Right ventricle myocardium superior (tissue), 1 donor: ENCODE measurements at places on chromosomes 1 and 21. TPM values are rescaled to one million over a fixed set of nuclear protein-coding genes. Genes with fewer than 3 reads are reported as not detected.
A peak's percentile ranks its signal among the peaks of the same experiment; 100 is the strongest.

TFF2 gene
- not detected for total RNA-seq

MX1 gene
- 10.5 TPM for total RNA-seq

RNF19B gene
- total RNA-seq = 14.3 TPM

DNA sequence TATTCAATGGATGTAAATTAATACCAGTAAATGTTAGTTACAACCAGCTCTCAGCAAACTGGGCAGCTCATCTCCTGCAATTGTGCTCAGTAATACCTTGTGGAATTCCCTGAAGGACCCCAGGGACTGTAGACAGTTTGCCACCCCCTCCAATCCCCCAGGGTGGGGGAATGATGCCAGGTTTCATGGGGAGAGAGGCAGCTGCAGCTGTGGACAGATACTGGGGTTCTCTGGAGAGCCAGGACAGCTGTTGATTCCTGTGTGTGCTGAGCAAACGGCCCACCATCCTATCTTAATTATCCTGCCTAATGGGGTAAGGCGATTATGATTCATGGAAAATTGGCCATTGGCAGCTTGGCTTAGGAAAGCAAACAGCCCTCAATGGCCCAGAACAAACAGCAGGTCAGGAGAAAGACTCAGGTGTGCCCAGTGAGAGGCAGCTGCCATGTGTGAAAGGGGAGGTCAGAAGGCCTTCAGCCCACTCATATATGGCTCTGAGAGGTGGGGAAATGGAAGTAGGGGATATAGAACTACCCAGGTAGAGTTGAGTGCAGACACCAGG is 148.9 kb upstream of the CTTNBP2NL start:
- DNase-seq = no peak

DNA sequence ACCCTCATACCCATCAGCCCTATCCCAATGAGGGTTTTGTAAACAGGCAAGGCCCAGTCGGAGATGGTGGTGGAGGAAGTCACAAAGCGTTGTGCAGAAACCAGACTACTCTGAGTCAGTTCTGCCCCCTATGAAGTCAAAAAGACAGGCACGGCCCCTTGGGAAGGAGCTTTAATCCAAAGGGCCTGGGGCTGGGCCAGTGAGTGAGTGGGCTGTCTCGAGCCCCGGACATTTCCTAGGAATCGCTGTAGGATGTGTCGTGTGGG is 442 bp upstream of the AHCYL1 start:
- DNase-seq = no peak

GRCh38 chr1:158115126-158115525 is 65.6 kb upstream of the CD1D start:
- DNase-seq = no peak

- no peak for DNase-seq
Observed at GRCh38 chr1:205496661-205497060, 7.8 kb upstream of the CDK18 start.

DNA sequence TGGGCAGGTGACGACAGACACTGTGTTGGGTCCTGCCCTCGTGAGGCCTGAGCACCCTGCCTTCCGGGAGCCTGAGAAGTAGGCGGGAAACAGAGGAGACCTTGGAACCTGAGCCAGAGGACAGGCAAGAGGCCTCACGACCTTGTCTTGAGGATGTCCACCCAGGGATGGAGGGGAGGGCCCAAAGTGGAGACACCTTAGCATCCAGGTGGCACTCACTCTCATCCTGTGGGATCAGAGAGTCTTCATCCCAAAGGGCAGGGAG is 347.2 kb downstream of the NPHP4 start:
- no peak for DNase-seq

CD1D gene
- 1.2 TPM for total RNA-seq

DNA sequence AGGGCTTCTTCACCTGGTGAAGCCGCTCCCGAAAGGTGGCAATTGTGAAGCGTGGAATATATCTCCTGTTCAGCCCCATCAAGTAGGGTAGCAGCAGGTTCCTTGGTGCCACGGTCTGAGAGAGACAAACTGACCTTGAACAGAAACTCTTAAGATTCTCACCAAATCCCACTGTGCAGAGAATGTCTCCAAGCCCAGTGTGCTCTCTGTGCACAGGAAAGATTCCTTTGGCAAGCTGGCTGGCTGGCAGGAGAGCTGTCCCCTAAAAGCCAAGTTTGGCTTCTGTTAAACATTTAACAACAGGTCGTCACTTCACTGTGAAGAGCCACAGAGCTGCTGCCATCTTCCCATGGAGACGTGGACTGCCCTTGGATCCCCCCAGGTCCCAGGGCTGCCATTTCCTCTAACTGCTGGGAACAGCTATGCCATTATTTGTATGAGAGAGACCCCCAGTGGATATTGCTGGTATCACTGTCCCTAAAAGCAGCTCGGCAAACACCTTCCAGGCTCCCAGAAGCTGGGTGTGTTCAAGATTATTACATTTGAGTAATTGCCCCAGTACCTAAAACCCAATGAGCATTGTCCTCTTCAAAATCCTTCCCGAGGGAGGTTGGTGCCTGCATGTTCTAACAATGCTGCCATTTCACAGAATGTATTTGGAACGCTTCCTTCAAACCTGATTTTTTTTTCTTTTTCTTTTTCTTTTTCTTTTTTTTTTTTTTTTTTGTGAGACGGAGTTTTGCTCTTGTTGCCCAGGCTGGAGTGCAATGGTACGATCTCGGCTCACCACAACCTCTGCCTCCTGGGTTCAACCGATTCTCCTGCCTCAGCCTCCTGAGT is 71.8 kb downstream of the CD58 start:
- peak; percentile 68 for DNase-seq

DNA sequence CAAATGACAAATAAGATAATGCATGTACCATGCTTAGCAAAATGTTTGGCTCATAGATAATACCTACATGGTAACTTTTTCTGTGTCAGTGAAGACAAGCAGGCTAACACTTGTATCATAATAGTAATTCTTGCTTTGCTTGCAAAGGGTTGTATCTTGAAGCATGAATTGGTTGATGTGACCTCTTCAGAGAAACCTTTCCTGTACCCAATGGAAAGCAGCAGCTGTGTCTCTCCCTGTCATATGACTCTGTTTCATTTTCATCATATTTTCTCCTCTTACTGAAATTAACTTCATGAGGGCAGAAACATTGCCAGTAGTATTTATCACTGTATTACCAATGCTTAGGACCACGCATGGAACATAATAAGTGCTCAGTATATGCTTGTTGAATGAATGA is 4.4 kb downstream of the SH2D1B start:
- no peak for DNase-seq

ZSWIM5 gene
- 0.81 TPM for total RNA-seq

DNA sequence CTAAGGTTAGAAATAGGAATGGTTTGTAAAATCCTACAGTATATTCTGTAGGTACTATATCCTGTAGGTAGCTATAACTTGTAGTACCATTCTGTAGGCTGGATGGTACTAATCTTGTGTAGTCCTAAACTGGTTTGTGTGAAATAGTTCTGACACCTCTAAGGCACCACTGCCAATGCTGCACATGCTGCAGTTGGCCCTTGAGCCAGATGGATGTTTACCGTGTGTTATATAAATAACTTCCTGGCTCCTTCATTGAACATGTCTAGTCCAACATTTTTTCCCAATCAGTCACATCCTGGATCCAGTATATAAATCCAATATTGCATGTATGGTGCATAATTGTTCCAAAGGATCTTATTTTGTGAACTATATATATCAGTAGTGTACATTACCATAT is 89.5 kb upstream of the GNG4 start:
- DNase-seq = no peak

DNA sequence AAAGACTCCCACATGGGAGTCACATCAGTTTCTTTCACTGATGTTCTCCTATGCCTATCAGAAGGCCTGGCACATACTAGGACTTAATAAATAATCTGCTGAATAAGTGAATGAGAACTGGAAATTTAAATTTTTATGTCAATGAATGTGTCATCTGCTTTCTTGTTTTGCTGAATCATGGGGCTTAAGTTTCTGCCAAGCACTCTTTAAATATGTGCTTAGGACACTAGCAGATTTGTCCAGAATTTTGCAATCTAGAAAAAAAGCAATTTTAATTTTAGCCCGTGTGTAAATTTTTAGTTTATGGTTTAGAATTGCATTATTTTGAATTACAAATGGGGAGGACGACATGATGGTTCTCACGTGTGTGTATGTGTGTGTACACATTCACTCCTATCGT is 803.1 kb downstream of the USP25 start:
- DNase-seq = no peak

DNA sequence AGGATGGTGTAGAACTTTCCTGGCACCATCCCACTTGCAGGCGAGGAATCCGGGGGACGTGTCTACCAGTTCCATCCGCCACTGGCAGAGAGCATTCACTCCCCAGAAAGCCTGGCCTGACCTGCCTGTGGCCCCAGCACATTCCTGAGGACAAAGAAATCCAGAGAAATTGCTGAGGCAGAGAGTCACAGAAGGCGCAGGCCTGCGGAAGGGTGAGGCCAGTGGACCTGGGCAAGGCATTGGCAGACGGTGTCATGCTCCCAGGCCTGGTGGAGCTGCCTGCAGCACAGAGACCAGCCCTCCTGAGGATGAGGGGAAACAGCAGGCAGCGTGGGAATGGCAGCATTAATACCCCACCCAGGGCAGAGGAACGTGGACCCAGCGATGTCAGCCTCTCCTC is 81.2 kb upstream of the F3 start:
- DNase-seq = no peak

DNA sequence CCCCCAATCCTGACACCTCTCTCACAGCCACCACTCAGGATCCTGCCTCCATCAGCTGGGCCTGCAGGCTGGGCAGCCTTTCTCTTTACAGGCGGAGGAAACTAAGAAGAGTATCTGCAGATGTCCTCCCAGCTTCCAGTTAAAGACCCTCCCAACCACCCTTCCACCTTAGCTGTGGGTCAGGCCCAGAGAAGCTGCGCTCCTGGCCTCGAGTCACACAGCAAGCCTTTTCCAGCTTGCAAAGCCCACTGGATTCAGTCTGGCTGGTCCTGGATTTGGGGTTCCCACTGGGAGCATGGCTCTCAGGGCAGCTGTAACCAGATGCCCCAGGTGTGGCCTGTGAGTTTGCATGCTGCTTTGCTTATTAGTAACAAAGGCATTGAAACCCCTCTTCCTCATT is 19.9 kb downstream of the KCNQ4 start:
- DNase-seq = no peak

GRCh38 chr1:92957030-92957734 is 4.1 kb downstream of the DIPK1A start:
- no peak for DNase-seq

GRCh38 chr1:37732111-37732780 is 32.7 kb downstream of the EPHA10 start:
- no peak for DNase-seq

- DNase-seq = no peak
Observed at GRCh38 chr1:7406641-7407543, 364.2 kb upstream of the VAMP3 start.

CCDC30 gene
- total RNA-seq = 1.5 TPM

MMP23B gene
- 25.1 TPM for total RNA-seq

GRCh38 chr1:1573843-1574720 is 581 bp downstream of the SSU72 start:
- DNase-seq = peak; percentile 78

TDRD5 gene
- not detected for total RNA-seq

GRCh38 chr1:67787746-67788145 is 45.5 kb downstream of the GNG12 start:
- no peak for DNase-seq

GRCh38 chr1:41333146-41333784 is 28.0 kb upstream of the FOXO6 start:
- no peak for DNase-seq

- DNase-seq = no peak
Observed at GRCh38 chr1:31218705-31219104, 21.0 kb downstream of the NKAIN1 start.

GRCh38 chr1:182768963-182769362 is 20.6 kb upstream of the NPL start:
- DNase-seq = no peak

GRCh38 chr1:6782151-6782550 is 3.1 kb upstream of the CAMTA1 start:
- no peak for DNase-seq

DNA sequence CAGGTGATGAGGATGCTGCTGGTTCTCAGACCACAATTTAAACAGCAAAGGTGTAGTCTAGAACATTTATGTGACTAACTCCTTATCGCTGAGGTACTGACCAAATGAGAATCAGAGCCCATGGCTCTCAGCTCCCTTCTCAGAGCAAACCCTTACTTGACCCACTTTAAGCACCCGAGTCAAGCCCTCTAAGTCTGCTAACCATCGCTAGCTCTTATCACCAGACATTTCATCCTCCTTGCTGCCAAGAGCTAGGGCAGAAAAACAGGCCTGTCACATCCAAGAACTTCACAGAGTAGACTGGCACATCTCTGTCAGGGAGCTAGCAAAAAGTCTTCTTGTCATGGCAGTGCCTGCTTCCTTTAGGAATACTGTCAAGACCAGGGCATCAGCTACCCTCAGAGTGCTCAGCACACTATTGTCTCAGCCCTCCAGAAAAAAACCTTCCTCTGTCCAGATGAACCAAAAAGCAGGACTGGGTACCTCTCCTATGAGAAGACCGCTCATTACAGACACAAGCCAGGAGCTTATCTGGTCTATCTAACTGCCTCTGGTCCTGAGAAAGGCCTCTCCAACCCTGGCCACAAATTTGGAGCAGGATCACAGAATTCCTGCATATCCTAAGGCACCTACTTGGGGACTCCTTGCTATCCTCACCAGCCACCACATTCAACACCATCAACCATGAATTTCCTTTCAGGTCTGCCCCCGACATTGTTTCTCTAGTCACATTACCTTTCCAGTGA is 26.2 kb downstream of the ERI3 start:
- no peak for DNase-seq

- no peak for DNase-seq
Observed at GRCh38 chr1:210702506-210702905, 373.8 kb downstream of the HHAT start.
